ENCODE measurements at places on chromosomes 1 and 21.

- DNase-seq: peak; percentile 93
- H3K4me1 ChIP-seq: peaks cover 7% of the 10 kb centered on the region
- peak within 1 kb of the TSS; percentile 81 for H3K4me3 ChIP-seq
- H3K27me3 ChIP-seq: peaks cover 49% of the 10 kb centered on the region
Observed at GRCh38 chr1:211830328-211831142, at the start of gene LPGAT1. LPGAT1 (minus strand) TSS chr1:211830763; CDS start chr1:211829296, 1,467 bp downstream.

DNA sequence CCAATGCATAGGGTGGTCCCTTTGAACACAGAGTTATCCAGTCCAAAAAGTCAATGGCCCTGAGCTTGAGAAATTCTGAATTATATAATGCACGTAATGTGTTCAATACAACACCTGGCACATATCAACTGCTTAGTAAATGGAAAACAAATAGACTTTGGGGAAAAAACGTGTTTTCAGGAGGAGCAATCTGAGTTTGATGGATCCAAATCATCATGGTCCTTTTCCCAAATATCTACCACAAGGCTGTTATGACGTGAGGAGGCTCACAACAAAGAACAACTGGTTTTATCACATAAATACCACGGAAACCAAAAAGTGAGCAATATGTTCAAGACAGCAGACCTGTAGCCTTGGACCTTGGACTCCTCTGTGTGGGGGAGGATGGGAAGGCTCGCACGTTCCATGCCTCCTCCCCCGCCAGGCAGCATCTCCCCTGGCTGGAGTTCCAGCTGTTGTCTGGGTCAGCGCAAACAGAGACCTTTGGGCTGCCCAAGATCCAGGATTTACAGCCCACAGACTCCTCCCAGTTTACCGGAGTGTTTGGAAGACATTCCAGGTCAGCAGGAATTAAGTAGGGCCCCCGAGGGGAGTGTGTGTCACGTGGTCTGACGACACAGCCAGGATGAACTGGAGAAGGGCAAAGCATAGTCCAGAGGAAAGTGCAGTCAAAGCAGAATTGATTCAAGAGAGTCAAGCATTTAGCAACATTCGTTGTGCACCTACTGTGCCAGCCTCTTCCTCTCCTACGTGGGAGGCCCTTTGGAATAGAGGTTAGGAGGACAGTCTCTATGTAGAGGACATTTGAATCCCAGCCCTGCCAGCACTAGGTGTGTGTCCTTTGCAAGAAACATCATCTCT lies 32.2 kb upstream of the MED18 start:
- peak overlapping the region; percentile 23 for H3K4me3 ChIP-seq
- no peaks in the 10 kb centered on the region for H3K36me3 ChIP-seq
- H3K4me1 ChIP-seq: peaks cover 10% of the 10 kb centered on the region
- peak overlapping the region; percentile 1 for H3K27ac ChIP-seq

GRCh38 chr1:225201447-225201846 lies 226.4 kb downstream of the LBR start:
- H3K4me3 ChIP-seq: no peak overlapping the region
- H3K27me3 ChIP-seq: no peaks in the 10 kb centered on the region
- DNase-seq: no peak
- no peaks in the 10 kb centered on the region for H3K4me1 ChIP-seq

DNA sequence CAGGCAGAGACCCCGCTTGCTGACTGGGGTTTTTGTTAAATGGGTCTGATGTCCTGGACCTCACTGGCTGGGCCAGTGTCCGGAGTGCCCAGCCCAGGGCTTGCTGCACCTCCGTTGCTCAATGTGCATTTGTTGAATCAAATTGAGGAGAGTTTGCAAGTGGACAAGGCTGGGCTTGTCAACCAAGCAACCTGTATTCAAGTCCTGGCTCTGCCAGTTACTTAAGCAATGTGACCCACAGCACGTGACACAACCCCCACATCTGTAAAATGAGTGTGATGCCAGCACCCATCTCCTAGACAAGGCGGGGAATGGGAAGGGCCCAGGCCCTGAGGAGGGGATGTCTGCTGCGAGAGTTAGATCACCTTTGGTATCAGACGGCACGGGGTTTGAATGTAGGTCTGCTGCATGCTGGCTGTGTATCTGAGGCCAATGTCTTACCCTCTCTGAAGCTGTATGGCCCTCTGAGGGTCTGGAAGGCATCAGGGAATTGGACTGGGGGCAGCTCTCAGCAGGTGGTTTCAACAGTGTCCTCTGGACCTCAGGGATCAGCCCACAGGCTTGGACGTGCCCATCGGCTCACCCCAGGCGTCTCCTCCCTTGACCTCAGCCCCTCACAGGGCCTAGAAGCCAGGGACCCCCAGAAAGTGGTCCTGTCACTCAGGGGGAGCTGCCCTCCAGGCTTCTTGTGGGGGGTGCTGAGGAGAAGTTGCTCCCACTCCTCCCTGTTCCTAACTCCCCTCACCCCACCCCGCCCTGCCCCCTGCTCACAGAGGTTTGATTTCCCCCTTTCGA lies 51.0 kb upstream of the RUNX3 start:
- H3K27me3 ChIP-seq: no peaks in the 10 kb centered on the region
- DNase-seq: no peak
- H3K27ac ChIP-seq: no peak overlapping the region
- H3K4me3 ChIP-seq: no peak overlapping the region

GRCh38 chr1:221174330-221174993 lies 295.2 kb downstream of the HLX start:
- peak; percentile 34 for DNase-seq
- no peaks in the 10 kb centered on the region for H3K27me3 ChIP-seq
- no peak overlapping the region for H3K27ac ChIP-seq
- no peaks in the 10 kb centered on the region for H3K36me3 ChIP-seq
- H3K4me3 ChIP-seq: no peak overlapping the region

GRCh38 chr1:21262293-21263051 lies 27.8 kb downstream of the ECE1 start:
- no peaks in the 10 kb centered on the region for H3K27me3 ChIP-seq
- H3K4me1 ChIP-seq: peaks cover 12% of the 10 kb centered on the region
- no peak overlapping the region for H3K4me3 ChIP-seq
- no peak overlapping the region for H3K27ac ChIP-seq
- peak; percentile 50 for DNase-seq
- H3K36me3 ChIP-seq: no peaks in the 10 kb centered on the region
